ENCODE measurements at places on chromosomes 11 and 22. TPM values are rescaled to one million over a fixed set of nuclear protein-coding genes. Genes with fewer than 3 reads are reported as not detected.

GRCh38 chr11:67120881-67121710 lies 2.0 kb downstream of the KDM2A start:
- H3K36me3 ChIP-seq: no peaks in the 10 kb centered on the region
- H3K27me3 ChIP-seq: peaks cover 7% of the 10 kb centered on the region
- DNase-seq: no peak
- H3K4me3 ChIP-seq: peak overlapping the region; percentile 95
- H3K4me1 ChIP-seq: peaks cover 4% of the 10 kb centered on the region

GRCh38 chr22:36687516-36687915 lies 16.0 kb downstream of the CACNG2 start:
- H3K27me3 ChIP-seq: peaks cover 6% of the 10 kb centered on the region
- no peak overlapping the region for H3K4me3 ChIP-seq
- H3K36me3 ChIP-seq: peaks cover 6% of the 10 kb centered on the region
- DNase-seq: no peak
- no peak overlapping the region for H3K27ac ChIP-seq

DNA sequence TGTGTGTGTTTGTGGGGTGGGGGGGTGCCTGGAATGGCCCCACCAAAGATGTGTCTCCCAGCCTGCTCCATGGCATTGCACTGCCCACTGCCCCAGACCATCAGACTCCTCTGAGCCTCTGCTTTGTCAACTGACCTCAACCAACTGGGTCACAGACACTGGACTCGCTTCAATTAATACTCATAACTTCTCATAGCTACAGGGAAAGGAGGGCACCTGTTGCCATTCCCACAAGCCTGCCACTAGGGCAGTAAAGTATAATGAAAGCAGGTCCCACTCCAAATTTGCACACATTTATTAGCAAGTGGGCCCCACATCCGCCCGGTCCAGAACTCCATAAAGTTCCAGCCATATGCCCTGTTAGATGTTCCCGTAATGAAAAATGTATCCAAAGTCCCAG lies 70.5 kb upstream of the PRDM11 start:
- H3K4me3 ChIP-seq: no peak overlapping the region
- no peak for DNase-seq
- peaks cover 14% of the 10 kb centered on the region for H3K4me1 ChIP-seq
- H3K27ac ChIP-seq: no peak overlapping the region

GRCh38 chr11:129608711-129609110 lies 206.9 kb upstream of the TMEM45B start:
- no peak overlapping the region for H3K4me3 ChIP-seq
- no peaks in the 10 kb centered on the region for H3K4me1 ChIP-seq
- no peak overlapping the region for H3K27ac ChIP-seq
- no peak for DNase-seq
- H3K36me3 ChIP-seq: no peaks in the 10 kb centered on the region
- no peaks in the 10 kb centered on the region for H3K27me3 ChIP-seq

DNA sequence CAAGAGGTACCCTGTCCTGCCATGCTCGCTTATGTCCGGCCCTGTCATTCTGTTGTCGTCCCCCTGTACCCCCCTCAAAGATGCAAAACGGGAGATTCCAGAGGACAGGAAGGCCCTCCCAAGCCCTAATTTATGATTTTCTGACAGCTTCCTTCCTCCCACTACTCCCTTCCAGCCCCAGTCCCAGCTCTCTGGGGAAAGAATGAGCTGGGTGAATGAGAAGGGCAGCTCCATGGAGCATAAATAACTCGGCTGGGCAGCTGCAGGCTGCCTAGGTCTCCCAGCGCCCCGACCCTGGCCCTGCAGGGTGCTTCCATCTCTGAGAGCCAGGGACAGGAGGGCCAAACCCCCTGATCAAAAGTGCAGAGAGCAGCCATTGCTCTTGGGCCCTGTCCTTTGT lies 3.9 kb upstream of the EMID1 start:
- no peak overlapping the region for H3K4me3 ChIP-seq
- no peaks in the 10 kb centered on the region for H3K36me3 ChIP-seq
- H3K27me3 ChIP-seq: peaks cover 10% of the 10 kb centered on the region
- H3K27ac ChIP-seq: no peak overlapping the region
- DNase-seq: no peak

DNA sequence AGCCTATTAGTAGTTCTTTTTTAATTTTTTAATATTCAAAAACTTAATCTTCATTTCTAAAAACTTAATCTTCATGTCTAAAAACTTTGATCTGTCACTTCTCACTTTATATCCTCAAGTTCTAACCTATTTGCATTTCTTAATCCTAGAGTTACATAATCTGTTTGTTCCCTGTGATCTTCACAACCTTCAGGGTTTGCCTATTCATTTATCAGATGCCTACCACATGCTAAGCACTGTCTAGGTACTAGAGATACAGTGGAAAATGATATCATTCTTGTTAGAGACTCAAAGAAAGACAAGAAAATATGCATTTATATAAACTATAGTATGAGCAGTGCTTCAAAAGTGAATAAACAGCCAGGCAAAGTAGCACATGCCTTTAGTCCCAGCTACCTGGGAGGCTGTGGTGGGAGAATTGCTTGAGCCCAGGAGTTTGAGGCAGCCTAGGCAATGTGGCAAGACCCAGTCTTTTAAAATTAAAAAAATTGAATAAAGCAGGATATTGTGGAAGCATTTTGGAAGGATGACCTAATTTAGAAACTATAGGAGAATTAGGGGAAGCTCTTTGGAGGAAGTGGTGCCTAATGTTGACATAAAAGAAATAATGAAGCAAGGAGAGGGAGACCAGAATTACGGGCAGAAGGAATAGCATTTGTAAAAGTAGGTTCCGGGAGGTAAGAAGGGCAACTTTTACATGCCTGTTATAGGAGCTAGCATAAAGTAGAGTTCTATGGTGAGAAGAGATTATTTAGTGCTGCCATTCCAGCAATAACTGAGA lies 54.4 kb upstream of the GRK2 start:
- H3K27ac ChIP-seq: no peak overlapping the region
- H3K4me1 ChIP-seq: no peaks in the 10 kb centered on the region
- H3K36me3 ChIP-seq: no peaks in the 10 kb centered on the region
- no peak for DNase-seq
- H3K27me3 ChIP-seq: no peaks in the 10 kb centered on the region
- no peak overlapping the region for H3K4me3 ChIP-seq

GRCh38 chr11:2655834-2656622 lies 43.8 kb downstream of the KCNQ1OT1 start:
- no peak overlapping the region for H3K4me3 ChIP-seq
- peaks cover 2% of the 10 kb centered on the region for H3K4me1 ChIP-seq
- no peak for DNase-seq

GRCh38 chr11:64339754-64340408 lies at the start of gene CCDC88B:
CCDC88B (plus strand) TSS chr11:64340204; CDS start chr11:64340267, 63 bp downstream.
- H3K27me3 ChIP-seq: peaks cover 8% of the 10 kb centered on the region
- peak within 1 kb of the TSS; percentile 82 for H3K27ac ChIP-seq
- peaks cover 4% of the 10 kb centered on the region for H3K36me3 ChIP-seq
- H3K4me1 ChIP-seq: peaks cover 28% of the 10 kb centered on the region
- no peak for DNase-seq

- peaks cover 6% of the 10 kb centered on the region for H3K36me3 ChIP-seq
- peaks cover 66% of the 10 kb centered on the region for H3K4me1 ChIP-seq
- DNase-seq: no peak
- no peak overlapping the region for H3K4me3 ChIP-seq
Observed at GRCh38 chr11:113167599-113167998, 146.8 kb upstream of the TTC12 start.

- no peaks in the 10 kb centered on the region for H3K36me3 ChIP-seq
- no peak for DNase-seq
- no peak within 1 kb of the TSS for H3K4me3 ChIP-seq
- no peak within 1 kb of the TSS for H3K27ac ChIP-seq
- H3K4me1 ChIP-seq: peaks cover 8% of the 10 kb centered on the region
- no peaks in the 10 kb centered on the region for H3K27me3 ChIP-seq
Observed at GRCh38 chr11:107711861-107712755, at the start of gene SLN. SLN (minus strand) TSS chr11:107712056.

- H3K4me3 ChIP-seq: no peak overlapping the region
- H3K27ac ChIP-seq: no peak overlapping the region
- H3K36me3 ChIP-seq: no peaks in the 10 kb centered on the region
- H3K4me1 ChIP-seq: no peaks in the 10 kb centered on the region
- H3K27me3 ChIP-seq: peaks cover 13% of the 10 kb centered on the region
Observed at GRCh38 chr22:17079572-17079971, 5.2 kb upstream of the IL17RA start.

DNA sequence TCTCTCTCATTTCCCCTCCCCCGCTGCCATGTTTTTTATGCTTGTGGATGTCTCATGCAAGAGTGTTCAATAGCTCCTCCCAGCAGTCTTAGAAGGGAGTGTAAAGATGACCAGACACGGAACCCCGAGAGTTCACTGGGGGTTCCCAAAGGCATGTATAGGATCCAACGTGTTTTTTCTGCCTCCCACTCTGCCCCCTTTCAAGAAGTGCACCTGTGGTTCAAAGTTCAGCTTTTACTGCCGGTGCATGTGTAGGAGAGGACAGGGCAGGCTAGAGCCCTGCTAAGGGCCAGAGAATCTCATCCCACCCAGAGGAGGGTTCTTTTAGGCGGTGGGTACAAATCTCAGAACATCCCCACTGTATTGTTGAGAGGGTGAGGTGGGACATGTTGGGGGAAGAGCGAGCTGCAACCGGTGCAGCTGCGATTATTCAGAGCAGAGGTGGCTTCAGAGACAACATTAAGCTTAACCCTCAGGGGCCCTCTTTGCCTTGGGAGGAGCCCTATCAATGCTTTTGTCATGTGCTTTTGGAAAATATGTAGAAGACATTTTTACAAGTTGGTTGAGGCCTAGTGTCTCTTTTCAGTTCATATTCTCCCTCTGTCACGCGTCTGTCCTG lies 14.5 kb downstream of the MIF start:
- H3K4me3 ChIP-seq: peak overlapping the region; percentile 80
- H3K27ac ChIP-seq: peak overlapping the region; percentile 92
- peaks cover 65% of the 10 kb centered on the region for H3K4me1 ChIP-seq
- H3K27me3 ChIP-seq: peaks cover 26% of the 10 kb centered on the region

DNA sequence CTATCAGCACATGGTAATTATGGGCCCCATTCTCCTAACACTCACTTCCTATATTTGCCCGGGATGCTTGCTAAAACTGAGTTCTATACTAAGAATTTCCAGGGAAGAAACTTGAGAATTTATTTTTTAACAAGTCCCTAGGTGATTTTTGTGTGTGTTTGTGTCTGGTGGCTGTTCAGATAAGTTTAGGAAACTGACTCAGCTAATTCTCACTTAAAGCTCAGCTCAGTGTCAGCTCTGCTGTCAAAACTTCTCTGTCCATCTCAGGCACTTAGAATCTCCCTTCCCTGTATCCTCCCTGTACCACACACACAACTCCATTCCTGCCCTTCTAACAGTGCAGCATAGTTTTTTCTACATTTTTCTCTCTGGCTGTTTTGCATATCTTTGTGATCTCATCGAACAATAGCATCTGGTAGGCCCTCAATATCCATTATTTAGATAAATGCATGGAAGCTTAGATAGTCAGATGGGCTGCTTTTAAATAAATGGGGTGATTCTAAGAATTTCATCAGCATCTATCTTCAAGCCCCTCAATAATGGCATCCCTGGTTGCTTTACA lies 69.3 kb downstream of the PIWIL4 start:
- H3K36me3 ChIP-seq: no peaks in the 10 kb centered on the region
- peaks cover 1% of the 10 kb centered on the region for H3K27me3 ChIP-seq
- H3K27ac ChIP-seq: no peak overlapping the region
- DNase-seq: no peak
- no peak overlapping the region for H3K4me3 ChIP-seq

GRCh38 chr11:130204703-130205095 lies 45.1 kb downstream of the ST14 start:
- H3K4me3 ChIP-seq: no peak overlapping the region
- no peaks in the 10 kb centered on the region for H3K4me1 ChIP-seq
- no peak for DNase-seq
- H3K36me3 ChIP-seq: peaks cover 6% of the 10 kb centered on the region
- H3K27ac ChIP-seq: no peak overlapping the region

DNA sequence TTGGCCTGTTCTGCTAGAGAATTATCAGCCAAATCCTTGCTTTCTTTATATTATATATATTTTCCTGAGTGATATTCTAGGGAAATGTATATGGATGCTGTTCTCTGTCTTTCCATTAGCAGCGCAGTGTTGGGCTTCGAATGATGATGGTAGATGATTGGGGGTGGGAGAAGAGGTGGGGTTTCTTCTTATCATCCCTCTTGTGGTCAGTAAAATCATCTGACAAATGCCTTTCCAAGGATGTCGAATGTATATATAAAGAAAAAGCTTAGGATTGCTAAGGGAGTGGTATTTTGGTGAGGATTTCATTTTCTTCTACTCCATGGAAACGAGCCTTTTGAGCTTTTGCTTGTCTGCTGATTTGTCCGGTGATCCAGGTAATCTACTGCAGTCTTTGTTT lies 48.9 kb downstream of the ARHGEF12 start:
- peaks cover 10% of the 10 kb centered on the region for H3K4me1 ChIP-seq
- H3K27ac ChIP-seq: no peak overlapping the region
- no peaks in the 10 kb centered on the region for H3K27me3 ChIP-seq
- peak overlapping the region; percentile 15 for H3K4me3 ChIP-seq
- H3K36me3 ChIP-seq: no peaks in the 10 kb centered on the region
- DNase-seq: no peak

GRCh38 chr22:46593211-46593681 lies 26.9 kb upstream of the GRAMD4 start:
- H3K4me1 ChIP-seq: peaks cover 11% of the 10 kb centered on the region
- no peak for DNase-seq

DNA sequence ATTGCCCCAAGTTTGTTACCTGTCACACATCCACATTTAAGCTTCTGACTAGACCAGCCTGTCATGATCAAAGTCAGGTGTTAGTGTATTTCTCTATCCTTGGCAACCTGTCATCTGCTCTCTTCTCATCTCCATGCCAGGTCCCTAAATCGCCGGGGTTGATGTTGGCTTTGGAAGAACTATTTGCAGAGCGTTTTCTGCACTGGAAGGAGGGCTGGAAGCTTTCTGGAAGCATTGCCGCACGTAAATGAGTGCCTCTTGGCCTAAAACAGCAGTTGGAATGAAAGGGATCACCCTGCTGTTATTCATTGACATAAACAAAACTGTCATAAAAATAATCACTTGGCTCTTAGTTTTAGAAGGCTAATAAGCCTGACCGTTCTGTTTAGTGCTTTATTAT lies 1.4 kb downstream of the TTC12 start:
- peak overlapping the region; percentile 28 for H3K27ac ChIP-seq
- peak overlapping the region; percentile 85 for H3K4me3 ChIP-seq
- DNase-seq: no peak

- no peak overlapping the region for H3K4me3 ChIP-seq
- no peak overlapping the region for H3K27ac ChIP-seq
- DNase-seq: no peak
Observed at GRCh38 chr22:44468973-44469372, 29.1 kb downstream of the RTL6 start.

- no peak for DNase-seq
- peak overlapping the region; percentile 87 for H3K4me3 ChIP-seq
- H3K4me1 ChIP-seq: peaks cover 8% of the 10 kb centered on the region
- H3K27me3 ChIP-seq: peaks cover 9% of the 10 kb centered on the region
- H3K36me3 ChIP-seq: peaks cover under 1% of the 10 kb centered on the region
- H3K27ac ChIP-seq: peak overlapping the region; percentile 31
Observed at GRCh38 chr11:60914633-60915247, 782 bp downstream of the TMEM109 start.

Gene SCGB2A2
- not detected for total RNA-seq

Gene MMP12
- not detected for total RNA-seq

Gene DNAJB7
- total RNA-seq: not detected

Gene HTR3A
- 14.5 TPM for total RNA-seq

Gene CYB5R2
- 2.6 TPM for total RNA-seq

Gene NOX4
- total RNA-seq: 1.9 TPM

Gene MRGPRE
- total RNA-seq: 1.0 TPM

Gene ARHGAP42
- 21.4 TPM for total RNA-seq

Gene ZC3H7B
- 51.6 TPM for total RNA-seq

Gene FSHB
- not detected for total RNA-seq

Gene SEPTIN3
- total RNA-seq: 216 TPM

Gene RASL10A
- 1.3 TPM for total RNA-seq

Gene TSSK2
- not detected for total RNA-seq
